ENCODE measurements at places on chromosomes 6 and 20.

GRCh38 chr6:158686311-158686710, 36.5 kb downstream of the SYTL3 start:
- no peak for DNase-seq

DNA sequence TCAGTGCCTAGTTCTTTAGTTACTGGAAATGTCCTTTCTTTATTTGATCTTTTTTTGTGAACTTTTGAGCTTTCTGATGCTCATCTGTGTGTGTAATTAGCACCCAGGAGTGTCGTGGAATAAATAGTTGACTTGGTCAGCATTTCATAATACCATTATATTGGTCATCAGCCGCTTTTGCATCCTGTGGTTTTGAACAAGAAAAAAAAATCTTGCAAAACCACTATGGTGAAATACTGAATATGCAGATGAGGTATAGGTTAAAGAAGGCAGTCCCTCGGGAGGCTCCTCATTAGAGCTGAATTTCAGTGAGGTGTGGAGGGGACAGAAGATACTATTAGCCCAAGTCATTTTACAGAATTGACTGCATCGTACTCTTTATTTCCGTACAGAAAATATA, 90.1 kb downstream of the FOXO3 start:
- DNase-seq: no peak

- no peak for DNase-seq
Observed at GRCh38 chr6:33451606-33452005, 2.8 kb upstream of the ZBTB9 start.

- DNase-seq: no peak
Observed at GRCh38 chr6:161023316-161023715, 31.7 kb downstream of the MAP3K4 start.

GRCh38 chr6:54204921-54205591, 93.8 kb downstream of the MLIP start:
- DNase-seq: peak; percentile 79

DNA sequence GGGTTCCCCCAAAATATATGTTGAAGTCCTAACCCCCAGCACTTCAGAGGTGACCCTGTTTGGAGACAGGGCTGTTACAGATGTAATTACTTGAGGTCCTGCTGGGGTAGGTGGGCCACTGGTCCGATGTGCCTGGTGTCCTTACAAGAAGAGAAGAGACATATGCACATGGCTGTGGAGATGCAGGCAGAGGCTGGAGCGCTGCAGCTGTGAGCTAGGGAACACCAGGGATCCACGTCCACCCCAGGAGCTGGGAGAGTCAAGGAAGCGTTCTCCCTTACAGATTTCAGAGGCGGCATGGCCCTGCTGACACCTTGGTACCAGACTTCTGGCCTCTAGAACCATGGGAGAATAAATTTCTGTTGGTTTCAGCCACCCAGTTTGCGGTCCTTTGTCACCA, 11.7 kb upstream of the SLC22A2 start:
- no peak for DNase-seq

- no peak for DNase-seq
Observed at GRCh38 chr20:63536997-63537524, at the start of gene PTK6. PTK6 (minus strand) TSS chr20:63537376; CDS start chr20:63537314, 62 bp downstream.

GRCh38 chr6:119686240-119686639, 336.7 kb upstream of the MAN1A1 start:
- DNase-seq: no peak

- DNase-seq: no peak
Observed at GRCh38 chr20:21574443-21574842, 60.6 kb upstream of the NKX2-2 start.

- no peak for DNase-seq
Observed at GRCh38 chr20:6120491-6120988, 2.3 kb downstream of the FERMT1 start.

DNA sequence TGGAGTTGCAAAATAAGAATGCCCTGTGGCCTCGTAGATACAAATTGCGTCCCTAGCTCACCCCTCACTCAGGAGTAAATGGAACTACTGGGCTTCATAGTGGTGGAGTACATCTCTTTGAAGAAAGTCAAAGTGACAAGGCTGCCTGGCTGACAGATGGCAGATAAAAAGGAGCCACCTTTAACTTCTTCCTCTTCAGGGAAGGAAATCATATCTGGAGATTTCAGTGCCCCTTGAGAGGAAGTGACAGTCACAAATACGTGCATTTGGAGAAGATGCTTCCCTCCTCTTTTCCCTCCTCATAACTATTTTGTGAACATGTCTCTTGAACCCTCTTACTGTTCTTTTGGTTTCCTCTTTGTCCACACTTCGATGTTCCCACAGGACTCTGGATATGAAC, 43.2 kb downstream of the PPP1R3G start:
- DNase-seq: no peak

GRCh38 chr6:119672725-119673124, 323.2 kb upstream of the MAN1A1 start:
- no peak for DNase-seq

- no peak for DNase-seq
Observed at GRCh38 chr20:22623211-22623610, 38.8 kb upstream of the FOXA2 start.

DNA sequence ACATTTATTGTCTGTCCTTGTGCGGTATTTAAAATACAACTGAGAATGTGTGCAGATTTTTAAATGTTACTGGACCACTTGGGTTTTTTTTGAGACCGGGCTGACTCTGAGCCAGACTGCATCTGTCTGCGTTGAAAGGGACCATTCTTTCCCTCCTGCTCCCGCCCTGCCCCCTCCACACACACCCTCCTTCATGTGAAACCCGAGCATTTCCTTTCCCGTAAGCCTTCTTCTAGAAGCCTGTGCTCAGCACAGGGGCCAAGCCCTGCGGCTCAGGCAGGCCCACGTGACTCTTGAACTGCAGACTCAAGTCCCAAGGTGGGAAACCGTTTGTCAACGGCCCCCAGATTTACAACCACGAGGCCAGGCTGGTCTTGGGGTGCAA, 82.7 kb upstream of the FOXC1 start:
- peak; percentile 47 for DNase-seq

GRCh38 chr6:119887666-119888065, 538.1 kb upstream of the MAN1A1 start:
- DNase-seq: no peak

DNA sequence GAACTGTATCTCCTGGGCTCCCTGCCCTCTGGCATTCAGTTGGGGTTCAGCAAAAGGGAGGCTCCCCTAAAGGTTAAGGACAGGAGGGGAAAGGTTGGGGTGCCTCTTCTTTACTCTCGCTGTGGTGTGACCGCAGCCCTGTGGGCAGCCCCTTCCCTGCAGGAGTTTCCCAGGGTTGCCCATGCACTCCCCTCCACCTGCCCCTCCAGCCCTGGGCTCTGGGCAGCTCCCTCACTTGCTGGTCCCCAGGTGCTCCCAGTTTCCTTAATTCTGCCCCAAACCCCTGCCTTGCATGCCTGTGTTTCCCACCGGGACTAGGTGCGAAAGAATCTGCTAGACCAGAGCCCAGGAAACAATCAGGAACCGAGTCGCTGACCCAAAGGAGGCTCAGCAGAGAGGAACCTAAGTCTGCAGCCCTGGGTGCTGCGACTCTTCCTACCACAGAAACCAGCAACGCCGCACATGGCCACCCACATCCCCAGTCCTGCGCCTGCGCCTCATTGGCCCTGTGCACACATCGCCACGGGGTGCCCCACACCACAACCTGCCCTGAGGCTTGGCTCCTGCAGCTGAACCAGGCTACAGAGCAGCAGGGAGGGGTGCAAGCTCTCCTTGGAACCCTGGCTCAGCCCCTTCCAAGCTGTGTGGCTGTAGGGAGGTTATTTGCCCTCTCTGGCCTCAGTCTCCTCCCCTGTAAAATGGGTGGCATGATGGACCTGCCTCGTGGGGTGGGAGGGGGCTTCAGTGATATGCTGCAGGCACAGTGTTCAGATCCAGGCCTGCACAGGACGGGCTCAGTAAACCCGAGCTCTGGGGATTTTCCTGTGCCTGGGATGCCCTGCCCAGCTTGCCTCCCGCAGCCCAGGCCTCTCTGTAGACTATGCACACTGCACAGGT, 487.6 kb downstream of the PREX1 start:
- no peak for DNase-seq

GRCh38 chr20:35629427-35630145, 14.0 kb downstream of the SPAG4 start:
- DNase-seq: no peak

GRCh38 chr20:47389867-47390347, 33.4 kb upstream of the ZMYND8 start:
- no peak for DNase-seq

GRCh38 chr6:37323580-37323979, 30.2 kb upstream of the RNF8 start:
- peak; percentile 15 for DNase-seq

GRCh38 chr6:19231878-19232561, 605.1 kb upstream of the ID4 start:
- peak; percentile 52 for DNase-seq

- DNase-seq: no peak
Observed at GRCh38 chr20:36214684-36215256, 21.5 kb upstream of the AAR2 start.

GRCh38 chr6:15715060-15715459, 52.2 kb upstream of the DTNBP1 start:
- DNase-seq: no peak

- no peak for DNase-seq
Observed at GRCh38 chr20:48060841-48061720, 275.8 kb upstream of the SULF2 start.

- no peak for DNase-seq
Observed at GRCh38 chr20:48186915-48187314, 401.6 kb upstream of the SULF2 start.

DNA sequence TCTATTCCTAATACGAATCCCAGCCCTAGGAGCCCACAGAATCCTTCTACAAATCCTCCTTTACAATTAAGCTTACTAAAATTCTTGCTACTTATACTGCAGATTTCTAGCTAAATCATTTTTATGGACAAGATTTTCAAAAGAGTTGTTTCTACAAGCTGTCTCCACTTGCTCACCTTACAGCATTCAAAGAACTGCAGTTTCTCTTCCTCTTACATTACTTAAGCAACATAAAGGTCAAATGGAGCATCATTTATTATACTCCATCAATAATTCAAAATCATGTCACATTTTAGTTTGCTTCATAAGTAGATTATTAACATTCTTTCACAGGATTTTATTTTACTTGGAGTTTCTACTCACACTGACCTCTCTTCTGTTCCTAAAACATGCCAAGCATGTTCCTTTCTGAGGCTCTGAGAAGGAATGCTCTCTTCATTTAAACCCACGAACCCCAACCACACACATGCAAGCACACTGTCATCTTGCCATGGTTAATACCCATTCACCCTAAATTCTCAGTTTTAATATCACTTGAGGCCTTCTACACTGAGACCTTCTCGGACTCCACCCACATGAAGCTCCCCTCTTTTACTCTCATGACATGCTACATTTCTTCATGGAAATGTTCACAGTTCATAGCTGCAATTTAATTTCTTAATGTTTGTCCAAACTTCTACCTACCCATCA, 388.2 kb downstream of the TBC1D32 start:
- no peak for DNase-seq

DNA sequence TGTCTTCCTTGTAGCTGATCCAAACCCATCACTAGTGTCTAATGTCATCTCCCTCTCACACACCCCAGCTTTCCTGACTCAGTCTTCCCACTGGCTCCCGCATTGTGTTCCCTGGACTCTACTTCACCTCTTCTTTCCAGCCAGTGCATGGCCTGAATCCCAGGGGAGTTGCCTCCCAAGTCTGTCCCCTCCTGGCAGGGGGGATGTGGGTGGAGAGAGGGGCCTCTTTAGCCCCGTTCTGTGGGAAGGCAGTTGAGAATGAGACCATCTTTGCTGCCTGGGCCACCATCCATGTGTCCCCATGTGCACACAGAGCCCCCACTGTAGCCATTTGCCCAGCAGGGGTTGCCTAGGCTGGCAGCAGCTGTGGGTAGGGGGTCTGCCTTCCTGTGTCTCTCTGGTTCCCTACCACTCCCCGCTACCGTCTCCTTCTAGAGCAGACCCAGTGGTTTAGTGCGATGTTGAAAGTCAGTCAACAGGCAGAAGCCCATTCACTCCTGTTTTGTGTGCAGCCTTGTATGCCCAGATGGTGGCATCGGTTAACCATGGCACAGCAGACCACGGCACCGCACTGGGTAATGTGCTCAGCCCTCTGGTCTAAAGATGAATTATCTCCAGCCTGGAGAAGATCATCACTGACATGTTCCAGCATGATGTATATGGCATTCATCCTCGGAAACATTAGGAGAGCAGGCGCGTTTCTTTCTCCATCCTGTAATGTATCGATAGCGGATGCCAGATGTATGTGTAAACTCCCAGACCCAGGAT, 178.8 kb upstream of the SNX9 start:
- DNase-seq: no peak

- peak; percentile 74 for DNase-seq
Observed at GRCh38 chr20:40446888-40447287, 242.1 kb downstream of the MAFB start.

- DNase-seq: peak; percentile 97
Observed at GRCh38 chr20:51562332-51563173, 20.0 kb upstream of the NFATC2 start.

DNA sequence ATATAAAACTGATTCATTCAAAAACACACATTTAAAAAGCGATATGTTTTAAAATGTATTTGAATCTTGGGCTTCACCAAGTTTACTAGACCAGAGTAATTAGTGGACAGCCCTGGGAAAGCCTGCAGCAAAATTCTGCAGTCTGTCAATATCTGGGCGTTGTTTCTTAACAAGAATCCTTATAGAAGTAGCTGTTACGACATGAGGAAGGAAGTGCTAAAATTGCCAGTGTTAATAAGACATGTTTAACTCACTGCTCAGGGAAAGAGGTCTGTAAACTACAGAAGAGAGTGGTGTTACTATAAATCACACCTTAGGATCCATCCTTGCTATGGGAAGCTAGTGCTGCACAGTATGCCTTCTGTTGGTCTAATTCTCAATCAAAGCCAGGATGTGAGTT, 120.6 kb downstream of the TBX18 start:
- no peak for DNase-seq

- DNase-seq: no peak
Observed at GRCh38 chr6:20203561-20204511, 8.4 kb downstream of the MBOAT1 start.

DNA sequence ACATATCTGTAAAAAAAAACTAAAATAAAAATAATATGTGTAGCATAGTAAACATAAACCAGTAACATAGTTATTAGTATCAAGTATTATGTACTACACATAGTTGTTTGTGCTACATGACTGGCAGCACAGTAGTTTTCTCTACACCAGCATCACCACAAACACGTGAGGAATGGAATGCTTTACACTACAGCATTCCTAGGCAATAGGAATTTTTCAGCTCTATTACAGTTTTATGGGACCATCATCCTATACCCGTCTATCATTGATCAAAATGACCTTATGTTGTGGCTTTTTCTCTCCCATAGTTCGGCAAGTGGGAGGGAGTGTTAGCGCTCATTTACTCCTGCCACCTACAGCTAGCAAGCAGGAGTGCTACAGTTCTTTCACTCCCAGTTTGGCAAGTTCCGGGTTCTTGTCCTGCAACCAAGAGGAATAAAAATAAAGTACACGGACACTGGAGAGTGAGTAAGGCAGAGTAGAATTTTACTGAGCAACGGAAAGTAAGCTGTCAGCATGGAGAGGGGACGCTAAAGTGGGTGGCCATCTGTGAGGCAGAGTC, 196.8 kb upstream of the HSF2 start:
- no peak for DNase-seq

- DNase-seq: no peak
Observed at GRCh38 chr6:135235716-135236115, 54.6 kb downstream of the MYB start.

All from right lung (tissue), 10 donors.